Esophagus squamous epithelium (tissue), 5 donors: ENCODE measurements at places on chromosomes 7 and 10.

- DNase-seq: no peak
Observed at GRCh38 chr10:32141018-32141807, 85.0 kb upstream of the KIF5B start.

- no peak for DNase-seq
Observed at GRCh38 chr10:79923145-79923544, 25.8 kb downstream of the SFTPD start.

GRCh38 chr10:123562387-123562786 lies 103.8 kb upstream of the GPR26 start:
- DNase-seq: no peak

DNA sequence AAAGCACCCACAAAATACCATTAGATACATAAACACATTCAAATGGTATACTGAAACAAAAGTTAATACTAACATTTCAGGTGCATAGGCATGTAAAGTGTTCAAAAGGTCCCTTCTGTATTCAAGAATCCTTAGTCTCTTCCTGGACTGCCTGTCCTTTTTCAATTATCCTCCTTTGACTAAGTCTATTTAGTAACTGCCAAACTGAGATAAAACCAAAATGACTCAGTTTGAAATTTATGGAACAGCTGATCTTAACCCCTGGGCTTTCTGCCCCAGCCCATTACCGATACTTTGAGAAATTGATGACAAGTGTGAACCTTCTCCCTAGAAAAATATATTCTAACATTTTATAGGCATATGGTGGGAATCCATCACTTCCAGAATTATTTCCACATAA lies 5.4 kb downstream of the EPC1 start:
- DNase-seq: no peak

DNA sequence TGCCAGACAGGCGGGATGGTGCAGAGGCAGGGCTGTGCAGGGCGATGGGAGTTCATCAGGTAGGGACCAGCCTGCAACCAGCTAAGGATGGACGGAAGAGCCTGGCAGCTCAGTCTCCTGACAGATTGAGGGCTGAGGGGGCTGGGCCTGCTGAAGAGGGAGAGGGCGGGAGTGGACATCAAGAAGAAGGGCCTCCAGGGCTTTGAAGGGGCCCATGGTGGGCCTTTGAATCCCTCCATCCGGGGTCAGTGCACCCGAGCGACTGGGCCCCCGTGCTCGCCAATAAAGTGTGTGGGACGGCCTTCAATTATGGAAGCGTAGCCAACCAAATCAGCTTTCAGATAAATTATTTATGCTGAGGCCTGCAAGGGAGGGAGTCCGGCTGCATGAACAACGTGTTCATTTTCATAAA lies 431.2 kb downstream of the RPS24 start:
- no peak for DNase-seq

GRCh38 chr10:97456034-97456685 lies 10.2 kb downstream of the ZDHHC16 start:
- no peak for DNase-seq

DNA sequence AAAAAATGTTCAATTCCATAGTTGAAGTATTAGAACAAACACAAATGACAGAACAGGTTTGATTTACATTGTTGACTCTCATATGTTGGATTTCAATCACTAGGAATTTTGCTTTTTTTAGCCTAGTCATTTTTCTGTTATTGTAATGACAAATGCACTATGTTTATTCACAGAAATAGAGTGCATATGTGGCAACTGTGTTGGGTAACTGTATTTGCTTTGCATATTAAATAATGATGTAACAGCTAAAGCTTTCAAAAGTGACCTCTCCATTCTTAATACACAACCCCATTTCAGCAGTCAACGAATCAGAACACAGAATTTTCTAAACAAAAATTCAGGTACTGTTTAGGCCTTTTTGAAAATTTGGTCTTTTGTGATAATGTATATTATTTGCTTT lies 54.0 kb upstream of the SLC26A5 start:
- DNase-seq: no peak

DNA sequence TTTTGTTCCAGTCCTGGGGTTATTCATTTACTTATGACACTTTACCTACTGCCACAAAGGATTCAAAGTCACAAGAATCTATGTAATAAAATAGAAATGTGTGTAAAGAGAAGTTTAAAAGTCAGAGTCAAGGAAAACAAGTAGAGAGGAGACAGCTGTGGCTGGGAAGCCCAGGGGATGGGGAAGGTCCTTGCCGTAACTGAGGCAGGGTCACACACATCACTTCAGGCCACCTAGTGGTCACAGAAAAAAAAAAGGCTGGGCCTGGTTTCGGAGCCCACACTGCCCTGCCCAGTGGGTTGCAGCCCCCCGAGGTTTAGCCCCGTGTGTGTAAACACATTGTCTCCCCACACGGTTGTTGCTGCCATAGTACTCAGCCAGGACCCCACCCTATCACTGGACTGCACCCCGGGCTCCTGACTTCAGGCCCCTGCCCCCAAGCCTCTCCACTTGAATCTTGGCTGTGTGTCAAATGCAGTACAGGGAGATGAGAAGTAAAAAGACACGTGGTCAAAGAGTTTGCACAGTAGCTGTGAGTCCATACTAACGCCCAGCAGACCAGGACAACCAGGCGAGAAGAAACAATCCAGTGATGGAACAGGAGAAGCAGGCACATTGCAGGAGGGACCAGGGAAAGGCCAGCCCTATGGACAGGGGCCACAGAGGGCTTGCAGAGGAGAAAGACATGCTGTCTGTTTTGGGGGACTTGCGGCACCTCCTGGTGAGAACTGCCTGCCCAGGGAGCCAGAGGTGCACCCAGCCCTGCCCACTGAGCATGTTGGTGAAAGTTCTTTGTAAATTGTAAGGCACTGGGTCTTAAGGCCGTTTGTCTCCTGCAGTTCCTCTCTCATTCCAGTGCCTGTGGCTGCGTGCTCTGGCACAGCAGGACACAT lies 91.4 kb upstream of the MACROH2A2 start:
- no peak for DNase-seq
